ENCODE measurements at places on chromosomes 4 and X. TPM values are rescaled to one million over a fixed set of nuclear protein-coding genes. Genes with fewer than 3 reads are reported as not detected.

- no peak for ATAC-seq
Measured at GRCh38 chrX:40694802-40695201, 40.5 kb downstream of the MED14 start.

- no peak for ATAC-seq
Measured at GRCh38 chrX:153517946-153518834, 748 bp downstream of the ATP2B3 start.

DNA sequence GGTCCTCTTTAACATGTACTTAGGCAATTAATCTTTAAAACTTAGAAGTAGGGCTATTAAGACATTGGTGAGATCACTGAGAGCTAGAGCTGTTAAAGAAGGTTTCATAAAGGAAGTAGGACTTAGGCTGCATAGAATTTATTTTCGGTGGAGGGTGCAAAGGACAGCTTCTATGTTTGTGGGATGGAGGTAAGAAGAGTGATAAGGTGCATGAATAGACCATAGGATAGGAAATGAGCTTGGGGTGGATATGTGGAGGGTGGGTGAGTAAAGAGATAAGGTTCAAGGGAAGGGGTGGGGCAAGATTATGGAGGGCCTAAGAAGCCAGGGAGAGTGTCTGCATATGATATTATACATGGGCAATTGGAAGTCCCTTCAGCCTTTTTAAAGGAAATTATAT is 15.9 kb downstream of the RTL9 start:
- ATAC-seq = no peak

- no peak for ATAC-seq
Measured at GRCh38 chrX:19723427-19723826, 164.0 kb downstream of the SH3KBP1 start.

DNA sequence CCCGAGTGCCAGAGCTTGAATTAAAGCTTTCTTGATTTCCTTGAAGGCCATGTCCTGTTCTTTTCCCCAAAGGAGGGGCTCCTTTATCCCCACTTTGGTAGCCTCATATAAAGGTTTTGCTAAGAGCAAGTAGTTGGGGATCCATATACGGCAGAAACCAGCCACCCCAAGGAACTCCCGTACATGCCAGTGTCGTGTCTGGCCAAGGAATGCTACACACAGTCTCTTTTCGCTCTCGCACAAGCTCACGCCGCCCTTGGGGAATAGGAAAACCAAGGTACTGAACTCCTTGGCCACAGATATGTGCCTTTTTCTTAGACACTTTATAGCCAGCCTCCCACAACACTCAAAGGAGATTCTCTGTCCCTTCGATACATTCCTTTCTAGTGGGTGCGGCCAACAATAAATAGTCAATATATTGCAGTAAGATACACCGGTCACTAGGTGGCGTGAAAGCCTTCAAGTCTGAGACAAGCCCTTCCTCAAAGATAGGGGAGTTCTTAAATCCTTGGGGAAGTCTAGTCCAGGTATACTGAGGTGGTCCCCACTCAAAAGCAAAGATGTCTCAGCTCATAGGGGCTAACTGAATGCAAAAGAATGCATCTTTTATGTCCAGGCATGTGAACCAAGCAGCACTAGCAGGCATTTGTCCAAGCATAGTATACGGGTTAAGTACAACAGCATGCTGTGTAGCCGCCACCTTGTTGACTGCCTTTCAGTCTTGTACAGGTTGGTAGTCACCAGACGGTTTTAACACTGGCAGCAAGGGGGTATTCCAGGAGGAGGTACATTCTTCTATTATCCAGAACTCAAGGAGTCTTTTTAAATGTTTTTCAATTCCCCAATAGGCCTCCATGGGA is 57.8 kb upstream of the XAGE1B start:
- ATAC-seq = no peak

GRCh38 chr4:5788144-5788543 is 77.1 kb downstream of the EVC start:
- no peak for ATAC-seq

- ATAC-seq = no peak
Measured at GRCh38 chr4:581753-582361, 5.8 kb upstream of the TMEM271 start.

DNA sequence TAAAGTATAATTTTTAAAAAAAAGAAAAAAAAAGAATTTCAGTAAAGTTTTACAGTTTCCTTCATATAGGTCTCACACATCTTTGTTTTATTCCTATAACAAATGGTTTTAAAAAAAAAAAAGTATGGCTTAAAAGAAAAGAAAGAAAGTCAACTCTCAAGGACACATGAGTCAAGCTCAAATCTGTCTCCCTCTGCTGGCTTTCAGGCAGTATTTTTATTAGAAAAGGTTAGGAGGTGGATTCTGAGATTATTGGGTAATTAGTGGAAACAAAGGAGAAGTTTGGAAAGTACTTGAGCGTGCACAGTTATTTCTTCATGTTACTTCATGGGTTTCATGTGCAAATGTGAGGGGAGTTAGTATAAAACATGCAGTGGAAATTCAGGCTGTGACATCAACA is 36.6 kb upstream of the BTC start:
- no peak for ATAC-seq

- ATAC-seq = peak; percentile 68
Measured at GRCh38 chr4:176270669-176271068, 1.6 kb upstream of the ASB5 start.

DNA sequence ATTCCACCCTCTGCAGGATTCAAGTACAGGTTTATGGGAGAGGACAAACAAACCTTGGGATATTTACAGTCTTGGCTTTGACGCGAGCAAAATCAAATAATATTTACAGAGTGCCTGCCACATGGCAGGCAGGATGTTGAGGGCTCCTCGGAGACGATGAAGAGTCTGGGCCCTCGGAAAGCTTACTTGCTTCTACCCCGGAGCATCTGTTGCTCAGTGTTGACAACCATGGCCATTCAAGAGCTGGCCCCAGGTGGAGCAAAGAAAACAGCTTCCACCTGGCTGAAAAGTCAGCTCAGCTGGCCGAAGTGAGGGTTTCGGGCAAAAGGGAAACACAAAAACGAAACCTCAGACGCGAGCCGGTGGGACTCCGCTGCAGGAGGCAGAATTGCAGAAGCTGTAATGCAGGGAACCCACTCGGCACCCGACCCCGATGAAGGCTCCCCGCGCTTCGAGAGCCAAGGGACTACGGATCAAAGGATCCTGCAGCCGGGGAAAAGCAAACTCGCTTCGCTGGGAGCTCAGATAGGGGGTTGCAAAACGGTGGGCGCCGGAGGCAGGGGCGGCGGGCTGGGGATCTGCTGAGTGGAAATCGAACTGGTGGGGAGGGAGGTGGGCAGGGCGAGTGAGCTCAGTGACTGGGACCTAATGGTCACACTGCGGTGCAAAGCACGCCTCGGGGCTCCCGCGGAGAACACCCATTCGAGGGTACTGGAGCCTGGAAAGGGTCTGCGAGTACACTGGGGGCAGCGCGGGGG is 805 bp downstream of the ATP8A1 start:
- peak; percentile 9 for ATAC-seq

DNA sequence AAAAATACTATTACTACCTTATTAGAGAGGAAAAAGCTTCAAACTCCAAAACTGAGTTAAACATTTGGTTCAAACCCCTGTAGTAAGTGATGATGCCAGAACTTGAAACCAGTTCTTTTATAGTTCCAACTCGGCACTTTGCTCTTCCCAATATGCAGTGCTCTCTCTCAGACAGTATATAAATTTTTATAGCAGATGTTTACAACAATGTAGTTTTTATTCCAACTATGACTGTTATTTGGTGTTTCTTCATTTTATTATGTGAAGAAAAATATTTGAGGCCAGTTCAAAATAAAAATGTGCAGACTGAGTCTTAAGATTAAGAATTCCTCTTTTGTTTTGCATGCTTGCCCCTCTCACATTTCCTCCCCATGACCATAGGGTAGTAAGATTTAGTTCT is 2.9 kb upstream of the PPP4R3C start:
- ATAC-seq = no peak

- ATAC-seq = no peak
Measured at GRCh38 chr4:141587897-141588296, 48.5 kb upstream of the IL15 start.

GRCh38 chr4:106160560-106160959 is 155.4 kb downstream of the TBCK start:
- no peak for ATAC-seq

DNA sequence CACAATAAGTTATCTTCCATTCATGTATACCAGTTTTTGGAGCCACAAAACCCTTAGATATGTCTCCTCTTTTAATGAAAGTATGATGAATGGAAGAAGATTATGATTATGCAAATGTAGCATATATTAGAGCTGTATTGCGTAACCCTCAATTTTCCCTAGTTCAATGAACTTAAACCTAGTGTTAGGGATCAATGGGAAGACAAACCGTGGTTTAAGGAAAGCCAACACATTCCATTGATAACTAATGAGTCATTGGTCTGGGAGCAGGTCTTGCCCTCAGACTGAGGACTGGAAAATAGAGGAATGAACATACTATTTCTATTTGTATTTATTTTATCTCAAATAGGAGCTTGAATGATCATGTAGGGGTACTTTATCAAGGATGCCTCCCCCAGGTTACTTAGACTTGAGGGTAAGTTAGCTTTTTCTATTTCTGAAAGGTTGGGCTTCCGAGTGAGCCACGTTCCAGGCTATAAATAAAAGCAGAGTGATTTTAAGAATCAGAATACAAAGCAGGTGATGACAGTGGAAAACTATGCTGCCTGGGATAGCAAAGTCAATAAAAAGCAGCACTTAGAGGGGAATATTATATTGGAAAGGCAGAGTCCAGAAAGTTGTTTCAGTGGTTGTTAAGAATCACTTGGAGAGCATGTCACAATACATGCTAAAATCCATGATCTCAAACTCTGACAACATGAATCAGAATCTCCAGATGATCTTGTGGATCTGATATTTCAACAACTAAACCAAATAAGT is 356.0 kb downstream of the ADAM29 start:
- ATAC-seq = no peak

DNA sequence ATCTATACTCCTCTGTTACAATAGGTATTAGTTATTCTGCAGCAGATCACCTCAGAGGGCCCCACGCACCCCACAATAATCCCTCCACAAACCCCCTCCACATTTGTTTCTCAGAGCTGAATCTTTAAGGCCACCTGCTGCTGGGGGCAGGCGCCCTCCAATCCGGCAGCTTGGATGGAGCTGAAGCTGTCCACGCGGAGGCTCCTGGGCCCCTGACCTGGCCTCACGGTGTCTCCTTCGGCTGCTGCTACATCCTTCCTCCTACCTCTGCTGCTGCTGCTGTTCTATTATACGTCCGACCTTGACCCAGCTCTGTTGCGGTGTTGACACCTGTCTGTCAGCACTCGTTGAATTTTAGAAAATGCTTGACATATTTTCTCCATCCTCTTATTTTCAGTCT is 430.2 kb upstream of the ZFP42 start:
- ATAC-seq = no peak

DNA sequence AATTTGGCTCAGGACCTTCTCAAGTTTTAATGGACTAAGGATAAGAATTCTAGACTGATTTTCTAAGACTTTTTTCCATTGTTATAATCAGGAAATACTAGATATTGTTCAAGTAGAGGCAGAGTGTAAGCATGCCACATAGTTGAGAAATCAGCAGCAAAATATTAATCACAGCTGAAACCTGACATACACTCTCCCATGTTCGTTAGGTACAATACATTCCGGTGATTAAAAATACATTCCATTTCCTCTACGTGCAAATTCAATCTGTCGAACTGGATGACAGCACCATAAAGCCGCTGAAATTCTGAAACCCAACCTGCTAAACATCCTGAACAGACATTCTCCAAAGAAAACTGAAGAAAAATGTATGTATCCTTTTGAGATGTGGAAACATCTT is 587.6 kb upstream of the DIPK2B start:
- no peak for ATAC-seq

- no peak for ATAC-seq
Measured at GRCh38 chrX:97849951-97850350, 966.2 kb downstream of the RPA4 start.

DNA sequence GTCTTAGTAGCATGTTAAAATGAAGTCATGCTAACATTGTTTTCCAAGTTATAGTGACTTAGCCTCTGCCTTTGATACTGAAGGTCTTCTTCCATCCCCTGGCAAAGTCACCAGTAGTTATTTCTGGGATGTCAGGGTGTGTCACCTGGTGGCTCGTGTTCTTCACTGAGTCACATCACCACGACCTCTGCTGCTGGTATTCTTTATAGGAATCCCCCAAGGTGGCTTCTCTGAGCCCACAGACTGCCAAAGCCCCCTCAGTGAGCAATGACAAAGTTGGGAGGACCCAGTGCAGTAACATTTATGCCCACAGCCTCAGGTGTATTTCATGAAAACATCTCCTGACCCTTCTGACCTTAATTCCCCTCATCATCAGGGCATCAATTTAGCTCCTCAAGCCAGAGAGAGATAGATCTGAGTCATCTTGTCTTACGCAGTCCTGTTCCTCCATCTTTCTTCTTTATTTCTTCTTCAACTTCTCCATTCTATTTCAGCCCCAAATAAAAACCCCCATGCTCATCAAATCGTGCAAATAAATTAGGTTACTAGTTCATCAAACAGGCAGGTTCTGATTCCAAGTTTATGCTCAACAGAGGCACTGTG is 29.3 kb upstream of the GPRIN3 start:
- ATAC-seq = no peak

SPRY1 gene
- 117 TPM for total RNA-seq

AMBN gene
- total RNA-seq = not detected

SORCS2 gene
- total RNA-seq = 2.0 TPM

FMR1 gene
- 31.6 TPM for total RNA-seq
